D721Med (cell line): ENCODE measurements at places on chromosomes 11 and 22.

GRCh38 chr22:46377525-46378425 lies 42.3 kb downstream of the TRMU start:
- no peak for DNase-seq

- DNase-seq = no peak
These were observed 182.8 kb downstream of the KIRREL3 start for GRCh38 chr11:126817523-126818450.

- no peak for DNase-seq
These were observed 84.7 kb upstream of the AKIP1 start for GRCh38 chr11:8826139-8826786.

DNA sequence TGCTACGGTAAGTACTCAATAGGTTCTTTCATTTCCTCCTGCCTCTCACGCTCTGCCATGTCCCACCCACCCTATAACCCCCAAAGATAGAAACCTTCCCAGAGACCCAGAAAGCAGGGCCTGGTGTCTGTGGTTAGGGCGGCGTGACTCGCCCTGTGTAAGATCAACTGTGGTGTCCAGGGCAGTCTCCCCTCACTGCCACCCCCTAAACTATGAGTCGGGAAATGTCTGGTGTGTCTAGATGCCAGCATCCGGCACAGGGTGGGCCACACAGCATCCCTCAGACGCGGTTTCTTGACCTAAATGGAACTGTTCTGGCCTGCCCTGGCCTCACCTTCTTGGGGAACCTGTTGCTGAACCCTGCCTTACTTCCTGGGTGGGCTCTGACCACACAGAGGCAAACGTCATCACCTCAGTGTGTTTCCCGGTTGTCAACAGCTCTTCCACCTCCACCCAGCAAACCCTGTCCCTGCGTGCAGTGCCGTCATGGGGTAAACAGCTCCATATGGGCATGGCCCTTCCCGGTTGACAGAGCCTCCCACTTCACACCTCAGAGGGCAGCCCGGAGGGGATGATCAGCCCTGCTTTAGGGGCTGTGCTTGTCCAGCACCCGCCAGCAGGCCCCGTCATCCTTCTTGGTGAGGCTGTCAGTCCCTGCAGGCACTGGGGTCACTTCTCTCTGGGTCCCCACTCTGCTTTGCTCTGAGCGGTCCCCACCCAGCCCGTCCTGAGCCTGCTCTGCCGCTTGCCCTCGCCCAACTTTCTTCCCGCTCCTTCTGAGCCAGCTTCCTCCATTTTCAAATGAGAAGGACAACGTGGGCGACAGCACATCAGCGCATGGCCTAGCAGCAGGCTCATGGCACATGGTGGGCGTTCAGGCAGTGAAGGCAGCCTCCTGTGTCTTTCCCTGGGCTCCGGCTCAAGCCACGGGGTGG lies 6.0 kb downstream of the WNT11 start:
- DNase-seq = no peak

DNA sequence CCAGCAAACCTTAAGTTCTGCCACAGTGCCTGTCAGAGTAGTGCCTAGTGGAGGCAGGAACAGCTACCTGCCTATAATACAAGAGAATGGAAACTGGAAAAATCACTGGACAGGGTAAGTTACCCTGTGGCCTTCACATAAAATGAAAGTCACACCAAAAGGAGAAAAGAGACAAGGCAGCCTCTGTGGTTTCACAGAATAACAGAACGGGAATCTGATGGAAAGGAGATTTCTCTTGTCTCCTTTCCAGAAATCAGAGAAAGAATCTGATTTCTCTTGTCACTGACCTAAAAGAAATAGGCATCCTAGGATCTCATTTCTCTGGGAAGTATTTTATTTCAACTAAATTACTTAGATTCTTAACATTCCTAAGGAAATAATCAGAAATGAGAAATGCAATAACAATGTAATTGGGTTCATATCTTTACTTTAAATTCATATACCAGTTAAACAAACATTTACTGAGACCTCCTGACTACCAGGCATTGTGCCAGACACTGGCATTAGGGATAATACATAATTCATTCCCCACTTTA lies 41.6 kb downstream of the PRCP start:
- DNase-seq = no peak

DNA sequence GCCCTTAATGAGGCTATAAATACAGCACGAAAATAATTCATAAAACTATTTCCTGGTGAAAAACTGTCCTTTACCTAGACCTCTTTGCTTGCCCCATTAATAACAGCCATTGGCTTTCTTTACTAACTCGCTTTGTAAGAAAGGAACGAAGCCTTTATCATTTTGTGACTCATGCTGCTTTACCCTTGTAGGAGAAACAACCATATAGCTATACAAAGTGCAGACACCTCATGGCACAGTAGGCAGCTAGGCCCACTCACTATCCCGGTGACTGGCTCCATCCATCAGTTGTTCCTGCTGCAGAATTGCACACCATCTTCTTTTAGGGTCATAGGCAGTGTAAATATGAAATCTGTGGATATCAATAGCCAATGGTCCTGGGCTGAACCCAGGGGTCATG lies 85.8 kb downstream of the LDLRAD3 start:
- no peak for DNase-seq
